Dermis blood vessel endothelial cell (primary cell): ENCODE measurements at places on chromosomes 2 and 18.
A peak's percentile ranks its signal among the peaks of the same experiment; 100 is the strongest.

- no peak for DNase-seq
Measured at GRCh38 chr18:22739789-22740188, 193.3 kb upstream of the RBBP8 start.

GRCh38 chr18:69021211-69021805 lies 223.4 kb downstream of the CCDC102B start:
- DNase-seq, result no peak

GRCh38 chr2:61512768-61513398 lies 25.3 kb downstream of the XPO1 start:
- no peak for DNase-seq

GRCh38 chr2:217920879-217921603 lies 81.8 kb downstream of the TNS1 start:
- no peak for DNase-seq

- DNase-seq, result no peak
Measured at GRCh38 chr2:10894264-10894935, 17.3 kb upstream of the KCNF1 start.

DNA sequence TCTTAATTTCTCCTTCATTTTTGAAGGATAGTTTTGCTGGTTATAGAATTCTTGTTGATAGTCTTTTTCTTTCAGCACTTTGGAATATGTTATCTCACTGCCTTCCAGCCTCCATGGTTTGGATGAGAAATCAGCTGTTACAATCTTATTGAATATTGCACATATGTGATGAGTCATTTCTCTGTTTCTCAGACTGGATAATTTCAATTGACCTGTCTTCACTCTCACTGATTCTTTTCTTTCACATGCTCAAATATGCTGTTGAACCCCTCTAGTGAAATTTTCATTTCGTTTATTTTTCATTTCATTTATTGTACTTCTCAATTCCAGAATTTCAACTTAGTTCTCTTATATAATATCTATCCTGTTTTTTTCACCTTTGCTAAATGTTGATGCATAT lies 22.2 kb downstream of the PDK1 start:
- DNase-seq, result no peak

- no peak for DNase-seq
Measured at GRCh38 chr2:8535821-8536685, 145.8 kb upstream of the ID2 start.

DNA sequence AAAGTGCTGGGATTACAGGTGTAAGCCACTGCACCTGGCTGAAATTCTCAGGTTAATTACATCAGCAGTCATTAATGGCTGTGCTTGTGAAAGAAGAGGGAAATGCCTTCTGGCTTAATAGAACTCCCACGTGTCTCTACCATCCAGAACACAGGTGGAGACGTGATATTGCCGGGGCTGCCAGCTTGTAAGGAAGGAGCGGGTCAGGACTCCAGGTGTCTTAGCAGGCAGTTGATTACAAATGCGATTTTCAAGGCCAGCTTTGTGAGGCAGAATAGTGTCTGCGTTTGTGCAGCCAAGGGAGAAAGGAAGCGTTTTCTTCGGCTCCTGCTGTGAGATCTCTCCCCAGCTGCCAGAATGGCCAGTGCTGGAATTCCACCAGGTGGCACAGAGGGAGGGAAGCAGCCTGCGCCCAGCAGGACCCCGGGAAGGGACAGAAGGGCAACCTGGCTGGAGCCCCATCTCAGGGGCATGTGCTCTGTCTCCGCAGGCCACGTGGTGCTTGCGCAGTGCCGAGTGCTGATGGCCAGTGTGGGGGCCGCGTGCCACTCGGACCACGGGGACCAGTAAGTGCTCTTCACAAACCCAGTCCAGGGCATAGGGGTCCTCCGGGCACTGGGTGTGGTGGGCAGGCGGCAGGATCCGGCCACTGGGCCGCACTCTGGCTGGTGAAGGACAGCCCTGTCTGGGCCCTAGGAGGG lies 3.7 kb upstream of the ESPNL start:
- no peak for DNase-seq

DNA sequence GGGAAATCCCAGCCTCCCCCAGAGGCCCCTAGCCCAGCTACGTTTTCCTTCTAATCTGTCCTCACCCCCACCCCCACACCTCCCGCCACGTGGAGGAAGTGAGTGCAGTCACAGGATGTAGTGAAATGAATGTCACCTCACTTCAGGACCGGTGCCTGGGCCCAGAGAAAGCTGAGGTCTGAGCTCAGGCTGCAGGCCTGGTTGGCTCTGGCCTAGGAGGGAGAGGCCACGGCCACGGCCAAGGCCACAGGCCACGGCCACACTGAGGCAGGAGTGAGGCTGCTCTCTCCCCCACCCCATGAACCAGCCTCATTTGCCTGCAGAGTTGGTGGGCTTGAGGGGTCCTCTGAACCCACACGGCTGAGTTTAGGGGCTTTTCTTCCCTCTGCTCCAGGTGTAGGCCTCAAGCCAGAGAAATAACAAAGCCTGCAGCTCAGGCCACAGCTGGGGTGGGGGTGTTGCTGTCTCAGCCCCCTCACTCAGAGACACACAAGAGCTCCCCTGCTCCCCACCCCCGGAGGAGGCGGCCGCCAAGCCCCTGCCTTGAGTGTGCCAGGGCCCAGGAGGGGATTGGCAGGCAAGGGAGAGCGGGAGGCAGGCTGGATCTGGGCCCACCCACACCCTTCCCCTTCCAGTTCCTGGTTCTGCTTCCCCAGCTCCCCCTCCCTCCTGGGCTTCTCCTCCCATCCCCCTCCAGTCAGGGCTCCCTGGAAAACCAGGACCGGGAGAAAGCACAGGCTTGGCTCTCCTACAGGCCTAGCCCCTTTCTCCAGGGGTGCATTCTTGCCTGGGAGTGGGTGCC lies 27.0 kb downstream of the DNMT3A start:
- peak; percentile 67 for DNase-seq

DNA sequence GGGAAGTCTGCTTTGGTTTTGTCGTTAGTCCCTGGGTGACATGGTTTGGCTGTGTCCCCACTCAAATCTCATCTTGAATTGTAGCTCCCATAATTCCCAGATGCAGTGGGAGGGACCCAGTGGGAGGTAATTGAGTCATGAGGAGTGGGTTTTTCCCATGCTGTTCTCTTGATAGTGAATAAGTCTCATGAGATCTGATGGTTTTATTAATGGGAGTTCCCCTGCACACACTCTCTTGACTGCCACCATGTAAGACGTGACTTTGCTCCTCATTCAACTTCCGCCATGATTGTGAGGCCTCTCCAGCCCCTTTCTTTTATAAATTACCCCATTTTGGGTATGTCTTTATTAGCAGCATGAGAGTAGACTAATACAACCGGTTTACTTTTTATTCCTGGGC lies 405.8 kb upstream of the ID2 start:
- no peak for DNase-seq

GRCh38 chr2:100620481-100620880 lies 57.7 kb downstream of the PDCL3 start:
- DNase-seq, result no peak

- peak; percentile 93 for DNase-seq
Measured at GRCh38 chr2:109171444-109172334, 42.7 kb downstream of the SH3RF3 start.

DNA sequence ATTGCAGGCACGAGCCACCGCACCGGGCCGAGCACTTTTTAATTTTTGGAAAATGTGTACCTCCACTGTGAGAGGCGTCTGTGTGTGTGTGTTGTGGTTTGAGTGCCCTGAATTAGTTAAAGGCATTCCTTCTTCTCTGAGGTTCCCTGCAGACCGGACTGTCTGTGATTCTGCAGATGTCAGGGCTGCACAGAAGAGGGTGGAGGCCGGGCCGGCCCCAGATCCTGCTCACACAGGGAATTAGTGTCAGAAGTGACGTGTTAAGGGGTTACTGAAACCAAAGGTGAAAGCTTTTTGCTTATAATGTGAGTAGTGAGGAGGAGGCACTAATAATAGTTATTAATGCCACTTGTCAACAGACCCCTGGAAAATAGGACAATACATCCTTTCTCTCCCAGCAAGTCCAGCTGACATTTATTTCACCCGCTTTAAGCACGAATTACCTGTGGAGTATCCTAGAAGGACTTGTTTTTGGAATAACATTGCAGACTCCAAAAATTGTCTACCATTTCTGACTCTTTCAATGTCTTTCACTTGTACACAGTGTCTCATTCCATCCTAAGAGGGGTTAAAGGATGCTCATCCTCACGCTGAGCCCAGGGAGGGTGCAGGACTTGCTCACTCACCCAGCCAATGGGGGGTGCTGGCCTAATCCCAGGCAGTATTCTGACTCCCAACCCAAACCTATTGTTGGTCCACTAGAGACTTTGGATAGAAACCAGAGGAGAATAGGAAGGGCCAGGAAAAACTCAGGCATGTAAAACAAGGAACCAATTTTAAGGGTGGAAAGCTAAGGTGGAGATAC lies 16.2 kb downstream of the ARHGAP25 start:
- no peak for DNase-seq

- no peak for DNase-seq
Measured at GRCh38 chr2:26848336-26849055, 564 bp downstream of the DPYSL5 start.

- no peak for DNase-seq
Measured at GRCh38 chr2:177169810-177170514, 42.6 kb upstream of the HNRNPA3 start.

GRCh38 chr18:8329186-8329771 lies 280.0 kb upstream of the RAB12 start:
- peak; percentile 39 for DNase-seq

DNA sequence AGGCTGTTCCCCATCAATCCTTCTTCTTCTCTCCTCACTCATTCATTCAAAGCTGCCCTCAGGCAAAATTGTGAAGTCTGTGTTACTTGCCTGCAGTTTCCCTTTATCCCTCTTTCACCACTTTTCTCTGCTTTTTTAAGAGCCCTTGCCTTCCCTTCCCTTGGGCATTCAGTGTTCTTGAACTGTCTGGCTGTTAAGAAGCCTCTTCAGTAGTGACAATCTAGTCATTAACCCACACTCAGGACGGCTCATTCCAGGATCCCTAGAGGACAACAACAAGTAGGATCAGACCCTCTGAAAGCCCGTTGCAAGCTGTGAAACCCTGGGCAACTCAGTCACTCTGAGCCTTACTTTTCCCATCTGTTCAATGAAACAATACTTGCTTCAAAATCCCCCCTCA lies 615.7 kb downstream of the EPHA4 start:
- no peak for DNase-seq

DNA sequence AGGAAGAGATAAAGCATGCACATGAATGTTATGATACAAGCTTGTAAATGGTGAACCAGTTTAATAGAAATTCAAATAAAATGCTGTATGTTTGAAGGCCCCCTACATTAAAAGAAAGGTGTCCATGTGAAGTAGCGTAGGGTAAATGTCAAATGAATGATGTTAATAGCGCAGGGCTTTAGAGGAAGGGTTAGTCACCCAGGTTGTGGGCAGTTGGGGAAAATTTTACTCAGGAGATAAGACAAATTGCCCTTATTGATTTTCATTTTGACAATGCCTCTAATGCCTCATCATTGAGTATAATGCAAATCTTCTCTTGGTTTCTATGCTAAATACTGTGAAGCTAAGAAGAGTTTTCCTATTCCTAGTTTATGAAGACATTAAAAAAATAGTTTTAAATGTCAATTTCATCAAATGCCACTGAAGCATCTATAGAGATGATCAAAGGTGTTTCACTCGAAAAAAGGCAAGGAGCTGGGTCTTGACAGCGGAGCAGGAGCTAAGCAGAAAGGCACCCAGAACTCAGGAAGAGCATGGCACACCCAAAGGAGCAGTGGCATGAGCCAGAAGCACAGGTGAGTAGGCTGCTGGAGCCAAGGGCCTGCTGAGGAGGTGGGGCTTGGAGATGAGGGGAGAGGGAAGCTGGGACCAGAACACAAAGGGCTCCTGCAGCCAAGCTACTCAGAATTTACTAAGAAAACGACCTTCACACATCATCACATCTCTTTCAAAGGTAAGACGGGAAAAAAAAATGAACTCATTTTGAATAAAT lies 129.3 kb upstream of the ACKR3 start:
- DNase-seq, result no peak

GRCh38 chr2:136029149-136029548 lies 43.7 kb upstream of the DARS1 start:
- DNase-seq, result no peak

DNA sequence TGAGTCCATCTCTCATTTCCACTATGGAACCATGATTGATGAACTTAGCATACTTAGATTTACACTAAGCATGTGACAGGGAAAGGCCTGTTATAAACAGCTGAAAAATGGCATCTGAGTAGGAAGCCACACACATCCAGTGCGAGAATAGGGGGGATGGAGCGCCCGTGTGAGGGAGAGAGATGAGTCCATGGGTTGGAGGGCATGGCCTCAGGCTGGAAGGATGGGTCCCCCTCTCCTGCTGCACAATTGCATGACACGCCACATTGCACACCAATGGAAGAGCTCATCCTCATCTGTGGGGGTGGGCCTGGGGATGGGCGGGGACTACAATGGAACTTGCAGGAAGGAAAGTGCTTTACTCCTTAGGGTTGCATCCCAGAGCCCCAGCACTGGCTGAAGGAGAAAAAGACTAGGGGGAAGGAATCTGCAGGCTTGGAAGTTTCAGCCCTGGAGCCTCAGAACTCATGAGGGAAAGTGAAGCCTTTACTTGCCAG lies 46.4 kb upstream of the CXCR4 start:
- DNase-seq, result no peak

DNA sequence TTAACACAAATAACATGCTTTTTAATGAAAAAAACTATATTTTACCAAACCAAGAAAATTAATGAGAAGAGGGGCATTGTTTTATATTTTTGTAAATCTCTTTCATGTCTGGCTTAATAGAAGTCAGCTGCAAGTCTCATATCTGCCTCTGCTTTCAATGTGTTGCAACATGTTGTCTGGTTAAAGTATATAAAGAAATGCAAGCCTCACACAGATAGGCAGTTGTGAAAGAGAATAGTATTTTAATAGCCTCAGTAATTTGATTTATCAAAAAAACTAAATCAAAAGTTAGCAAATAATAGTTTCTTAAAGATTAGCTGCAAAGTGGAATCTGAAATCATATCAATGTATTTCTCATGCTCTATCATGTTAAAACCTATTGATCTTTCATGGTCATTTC lies 52.9 kb upstream of the NCOA1 start:
- DNase-seq, result no peak

GRCh38 chr2:218427741-218428140 lies 8.8 kb downstream of the VIL1 start:
- DNase-seq, result no peak

GRCh38 chr2:8677646-8678592 lies 3.9 kb upstream of the ID2 start:
- peak; percentile 62 for DNase-seq

- no peak for DNase-seq
Measured at GRCh38 chr2:95039363-95039762, 13.9 kb downstream of the MAL start.

- no peak for DNase-seq
Measured at GRCh38 chr18:58336605-58337004, 292.3 kb downstream of the ALPK2 start.

GRCh38 chr2:150135223-150135883 lies 352.1 kb downstream of the RND3 start:
- no peak for DNase-seq
